ENCODE measurements at places on chromosomes 5 and 9. TPM values are rescaled to one million over a fixed set of nuclear protein-coding genes. Genes with fewer than 3 reads are reported as not detected.

The ANKRD31 gene
- 0.13 TPM for polyA plus RNA-seq

The SHISAL2B gene
- polyA plus RNA-seq: 0.40 TPM

The TMEM203 gene
- 33.0 TPM for polyA plus RNA-seq

The CCDC192 gene
- polyA plus RNA-seq: 0.48 TPM

The ORM2 gene
- not detected for polyA plus RNA-seq

The WNT8A gene
- not detected for polyA plus RNA-seq

The KCNV2 gene
- polyA plus RNA-seq: 0.27 TPM

The SLC4A9 gene
- polyA plus RNA-seq: 0.19 TPM

The ALG2 gene
- polyA plus RNA-seq: 17.5 TPM

The PTGS1 gene
- 4.5 TPM for polyA plus RNA-seq

The FOXD4L4 gene
- polyA plus RNA-seq: not detected

The ZNF474 gene
- polyA plus RNA-seq: 0.62 TPM

The HSPB3 gene
- 122 TPM for polyA plus RNA-seq

The PRLR gene
- 0.38 TPM for polyA plus RNA-seq

The DRD1 gene
- polyA plus RNA-seq: not detected

The TMEM171 gene
- 0.58 TPM for polyA plus RNA-seq

The ANKRD20A1 gene
- polyA plus RNA-seq: 0.33 TPM

The TMOD1 gene
- 151 TPM for polyA plus RNA-seq

The TESK1 gene
- polyA plus RNA-seq: 42.2 TPM

The SLC6A3 gene
- polyA plus RNA-seq: not detected

The DYNC2I2 gene
- 42.1 TPM for polyA plus RNA-seq

The PTGDS gene
- polyA plus RNA-seq: 21.9 TPM

The NR2F1-AS1 gene
- 4.8 TPM for polyA plus RNA-seq

The PLK2 gene
- polyA plus RNA-seq: 78.0 TPM

The INSYN2B gene
- polyA plus RNA-seq: 0.05 TPM

The SARDH gene
- 5.4 TPM for polyA plus RNA-seq

The PTPRD gene
- 55.8 TPM for polyA plus RNA-seq

The UCK1 gene
- polyA plus RNA-seq: 24.8 TPM

The PCDHA11 gene
- polyA plus RNA-seq: not detected

The ZNG1A gene
- 48.2 TPM for polyA plus RNA-seq

The GPRIN1 gene
- 0.49 TPM for polyA plus RNA-seq

The GRIA1 gene
- 1.0 TPM for polyA plus RNA-seq

The BTNL3 gene
- not detected for polyA plus RNA-seq

The COL23A1 gene
- polyA plus RNA-seq: 10.1 TPM

The HNRNPA0 gene
- 29.5 TPM for polyA plus RNA-seq

The AGXT2 gene
- polyA plus RNA-seq: not detected

The CSNK1G3 gene
- 18.1 TPM for polyA plus RNA-seq

The FOXD4L5 gene
- 0.90 TPM for polyA plus RNA-seq
